ENCODE measurements at places on chromosomes 1 and 21.

DNA sequence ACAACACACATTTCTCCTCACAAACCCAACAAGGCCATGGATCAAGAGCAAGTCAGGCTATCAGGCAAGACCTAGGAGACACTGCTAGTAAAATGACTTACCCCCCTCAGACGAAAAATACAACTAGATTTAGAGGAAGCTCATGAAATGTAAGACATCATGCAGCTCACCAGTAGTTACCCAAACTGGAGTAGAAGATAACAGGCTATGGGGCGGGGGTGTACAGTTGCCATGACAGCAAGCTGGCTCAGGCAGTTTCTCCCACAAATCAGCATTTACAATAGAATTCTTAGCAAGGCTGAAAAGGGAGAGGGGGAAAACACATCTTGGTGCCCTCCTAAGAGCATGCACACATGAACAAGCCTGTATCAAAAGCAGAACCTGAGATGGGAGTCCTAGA, 13.9 kb downstream of the TPM3 start:
- DNase-seq, result no peak

GRCh38 chr1:25611843-25612242, 4.7 kb upstream of the MAN1C1 start:
- no peak for DNase-seq

DNA sequence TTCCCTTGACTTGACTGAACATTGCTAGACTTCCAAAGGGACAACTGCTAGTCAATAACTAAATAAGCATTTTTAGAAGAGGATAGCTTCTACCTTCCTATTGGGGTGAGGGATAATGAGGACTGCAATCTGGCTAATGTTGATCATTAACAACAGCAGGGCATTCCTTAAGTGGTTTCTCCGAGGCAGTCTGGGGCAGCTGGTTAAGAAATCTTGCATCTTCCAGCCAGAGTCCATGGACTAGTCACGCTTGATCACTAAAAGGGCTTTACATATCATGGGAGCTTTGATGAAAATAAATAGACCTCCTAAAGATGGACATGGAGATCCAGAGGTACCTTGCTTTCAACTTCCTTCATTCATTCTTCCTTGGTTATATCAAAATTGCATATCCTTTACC, 329.4 kb upstream of the ESRRG start:
- no peak for DNase-seq

GRCh38 chr21:41584603-41585176, 76.7 kb upstream of the TMPRSS2 start:
- no peak for DNase-seq

DNA sequence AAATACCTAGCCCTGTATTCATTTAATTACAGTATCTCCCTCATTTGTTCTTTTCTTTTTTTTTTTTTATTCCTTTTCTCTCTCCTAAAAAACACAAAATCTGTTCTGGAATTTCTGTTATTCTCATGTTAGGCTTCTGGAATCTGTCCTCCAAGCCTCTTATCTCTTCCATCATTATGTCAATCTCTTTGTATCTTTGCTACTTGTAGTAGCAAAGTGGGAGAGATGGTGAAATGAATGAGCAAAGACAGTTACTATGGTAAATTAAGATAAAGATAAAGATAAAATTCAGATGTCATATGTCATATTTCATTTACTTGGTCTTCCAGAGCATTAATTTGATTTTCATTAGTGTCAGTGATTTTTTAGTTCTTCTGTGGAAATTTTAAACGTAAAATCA, 155.1 kb downstream of the FGGY start:
- no peak for DNase-seq

DNA sequence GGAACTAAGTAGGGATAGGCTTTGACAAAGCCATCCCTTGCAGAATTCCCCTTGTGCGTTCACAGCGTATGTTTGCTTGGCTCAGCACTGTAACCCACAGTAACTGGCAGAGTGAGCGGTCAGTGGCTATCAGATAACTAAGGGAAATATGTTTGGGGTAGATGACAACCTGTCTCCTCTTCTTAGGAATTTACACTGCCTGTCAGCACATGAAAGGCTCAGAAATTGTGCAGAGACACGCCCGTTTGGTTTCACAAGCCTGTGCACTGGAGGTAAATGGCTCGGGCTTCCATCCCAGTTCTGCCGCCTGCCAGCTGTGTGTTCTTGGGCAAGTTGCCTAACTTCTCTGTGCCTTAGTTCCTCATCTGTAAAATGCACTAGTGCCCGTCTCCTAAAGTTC, 101.2 kb downstream of the PRDM2 start:
- no peak for DNase-seq

GRCh38 chr1:67170751-67171573, 4.7 kb downstream of the IL23R start:
- DNase-seq, result no peak

- DNase-seq, result no peak
Observed at GRCh38 chr21:41962425-41962966, 8.7 kb upstream of the C2CD2 start.

GRCh38 chr1:247281001-247281574, 25.2 kb downstream of the VN1R5 start:
- DNase-seq, result no peak

DNA sequence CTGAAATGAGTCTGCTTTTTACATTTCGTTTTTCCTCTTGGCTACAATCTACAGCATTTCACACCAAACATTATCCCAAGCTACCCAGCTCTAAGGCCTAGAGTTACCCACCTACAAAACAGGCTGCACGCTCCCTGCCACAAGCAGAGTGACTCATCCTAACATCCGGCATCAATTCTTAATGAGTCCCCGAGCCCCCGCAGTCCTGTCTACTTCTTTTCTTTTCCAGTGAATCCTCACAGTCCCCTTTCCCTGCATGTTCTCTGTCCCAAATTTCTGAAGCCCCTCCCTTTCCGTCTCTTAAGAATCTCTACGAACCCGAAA, 650 bp downstream of the PCNX2 start:
- DNase-seq, result peak; percentile 42

Data from muscle of leg (tissue), 16 donors.